ENCODE measurements at places on chromosomes 4 and X.

DNA sequence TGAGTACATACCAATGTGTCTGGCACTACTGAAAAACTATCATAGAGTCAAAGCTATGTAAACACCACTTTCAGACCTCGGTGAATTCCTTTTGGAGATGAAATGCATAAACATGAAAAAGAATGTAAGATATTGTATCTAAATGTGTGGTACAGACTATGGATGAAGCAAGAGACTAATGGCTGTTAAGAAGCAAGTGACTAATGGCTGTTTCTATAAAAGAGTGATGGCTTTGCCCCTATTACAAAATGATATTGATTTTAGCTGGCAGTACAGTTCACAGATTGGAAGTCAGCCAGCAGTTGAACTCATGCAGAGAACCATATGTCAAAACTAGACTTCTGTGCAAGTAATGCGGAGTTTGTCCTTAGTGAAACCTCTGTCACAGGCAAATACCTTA is 359.3 kb downstream of the GRXCR1 start:
- no peak for DNase-seq

GRCh38 chrX:145990051-145990450 is 172.4 kb downstream of the SLITRK2 start:
- DNase-seq: no peak

DNA sequence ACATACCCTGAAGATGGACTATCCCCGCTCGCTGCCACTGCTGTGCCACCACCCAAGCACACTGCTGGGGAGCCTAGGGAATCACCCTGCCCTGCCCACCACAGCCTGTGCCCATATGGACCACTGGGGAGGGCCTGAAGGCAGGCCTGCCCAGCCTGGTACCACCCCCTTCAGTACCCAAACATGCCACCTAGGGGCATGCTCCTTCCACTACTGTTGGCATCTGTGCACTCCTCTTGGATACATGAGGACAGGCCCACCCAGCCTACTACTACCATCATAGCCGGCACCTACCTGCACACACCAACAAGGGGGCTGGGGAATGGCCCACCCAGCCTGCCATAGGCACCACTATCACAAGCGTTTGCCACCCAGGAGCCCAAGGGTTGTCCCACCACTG is 30.1 kb upstream of the PRDX4 start:
- no peak for DNase-seq

GRCh38 chr4:55808186-55808585 is 11.4 kb upstream of the EXOC1L start:
- DNase-seq: no peak

DNA sequence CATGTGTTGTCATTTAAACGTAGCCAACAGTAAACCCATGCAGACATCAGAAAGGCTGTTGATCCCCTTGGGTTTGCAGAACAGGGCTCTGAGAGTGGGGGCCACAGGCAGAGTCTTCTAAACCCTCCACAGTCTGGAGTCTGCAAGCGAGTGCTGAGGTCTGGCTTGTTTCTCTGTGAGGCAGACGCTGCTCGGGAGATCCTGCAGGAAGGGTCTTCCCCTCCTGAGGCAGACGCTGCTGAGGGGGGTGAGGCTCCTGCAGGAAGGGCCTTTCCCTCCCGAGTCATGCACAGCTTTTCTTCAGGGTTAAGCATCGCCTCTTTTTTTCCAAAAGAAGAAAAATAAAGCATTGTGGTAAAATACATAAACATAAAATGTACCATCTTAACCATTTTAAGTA is 17.1 kb upstream of the PDE6B start:
- no peak for DNase-seq

- no peak for DNase-seq
Measured at GRCh38 chrX:28351801-28352200, 235.4 kb upstream of the IL1RAPL1 start.

DNA sequence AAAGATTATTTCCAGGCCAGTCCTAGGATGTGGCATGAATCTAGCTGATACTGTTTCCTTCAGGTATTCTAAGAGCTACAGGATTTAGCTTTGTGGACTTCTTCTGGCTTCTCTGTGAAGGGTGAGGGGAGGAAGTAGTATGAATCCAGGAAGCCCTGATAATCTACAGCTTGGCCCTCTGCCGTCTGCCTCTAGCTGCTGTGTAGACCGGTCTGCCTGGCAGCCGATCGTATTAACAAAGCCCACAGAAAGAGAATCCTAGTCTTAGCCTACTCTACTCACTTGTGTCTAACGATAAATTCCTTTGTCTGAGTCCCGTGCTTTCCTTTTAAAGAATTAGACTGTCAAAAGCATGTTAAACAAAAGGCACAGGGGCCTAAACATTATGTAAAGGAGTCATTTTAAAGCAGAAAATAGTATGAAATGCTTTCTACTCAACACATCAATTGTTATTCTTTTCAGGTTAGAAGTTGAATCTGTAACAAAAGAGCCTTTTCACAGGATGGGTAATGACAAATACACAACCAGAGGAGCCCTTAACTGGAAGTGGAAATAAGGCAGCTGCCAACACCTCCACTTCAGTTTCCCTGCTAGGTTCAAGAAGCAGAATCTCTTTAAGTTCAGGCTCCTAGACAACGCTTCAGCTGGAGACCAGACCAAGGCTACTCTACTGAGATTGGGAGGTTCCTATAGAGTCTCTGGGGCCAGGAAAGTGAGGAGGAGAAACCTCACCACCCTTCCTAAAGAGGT is 48.9 kb upstream of the UCP1 start:
- no peak for DNase-seq
